Omental fat pad (tissue), 4 donors: ENCODE measurements at places on chromosomes 3 and 15. TPM values are rescaled to one million over a fixed set of nuclear protein-coding genes. Genes with fewer than 3 reads are reported as not detected.

The SOX14 gene
- total RNA-seq: not detected

The TYRO3 gene
- 44.5 TPM for total RNA-seq

The GUCA1C gene
- not detected for total RNA-seq

The GCSAM gene
- total RNA-seq: 0.88 TPM

The NEK10 gene
- total RNA-seq: 1.6 TPM

The CPEB1 gene
- total RNA-seq: 1.3 TPM

The PSTPIP1 gene
- total RNA-seq: 18.3 TPM
